ENCODE measurements at places on chromosomes 2 and 18. TPM values are rescaled to one million over a fixed set of nuclear protein-coding genes. Genes with fewer than 3 reads are reported as not detected.

The BBS5 gene
- total RNA-seq = 9.8 TPM

- DNase-seq = no peak
Observed at GRCh38 chr18:42765302-42765701, 350.2 kb downstream of the RIT2 start.

- DNase-seq = no peak
Observed at GRCh38 chr2:181372646-181373040, 84.5 kb upstream of the ITGA4 start.

GRCh38 chr2:125870264-125870663, 785.7 kb upstream of the GYPC start:
- DNase-seq = no peak

- DNase-seq = no peak
Observed at GRCh38 chr2:223042704-223043118, 9.3 kb upstream of the KCNE4 start.

DNA sequence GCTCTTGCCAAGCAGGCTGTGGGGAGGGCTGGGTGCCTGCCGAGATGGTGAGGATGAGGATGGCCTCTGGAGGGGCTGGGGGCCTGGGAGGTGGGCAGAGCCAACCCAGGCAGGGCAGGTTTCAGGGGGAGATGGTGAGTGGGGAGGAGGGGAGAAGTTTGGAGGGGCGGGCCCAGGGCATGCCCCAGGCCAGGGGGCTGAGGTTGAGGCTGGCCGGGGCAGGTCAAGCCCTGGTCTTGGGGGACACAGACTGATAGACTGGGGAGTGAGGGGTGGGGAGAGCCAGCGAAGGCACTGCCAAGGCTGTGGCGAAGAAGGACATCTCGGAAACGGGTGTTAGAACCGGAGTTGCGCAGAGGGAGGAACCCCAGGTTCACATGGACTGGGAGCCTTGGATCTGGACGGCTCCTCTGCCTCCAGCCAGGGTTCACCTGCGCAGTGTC, 12.6 kb downstream of the CAPN10 start:
- peak; percentile 67 for DNase-seq

The CFAP65 gene
- total RNA-seq = not detected

DNA sequence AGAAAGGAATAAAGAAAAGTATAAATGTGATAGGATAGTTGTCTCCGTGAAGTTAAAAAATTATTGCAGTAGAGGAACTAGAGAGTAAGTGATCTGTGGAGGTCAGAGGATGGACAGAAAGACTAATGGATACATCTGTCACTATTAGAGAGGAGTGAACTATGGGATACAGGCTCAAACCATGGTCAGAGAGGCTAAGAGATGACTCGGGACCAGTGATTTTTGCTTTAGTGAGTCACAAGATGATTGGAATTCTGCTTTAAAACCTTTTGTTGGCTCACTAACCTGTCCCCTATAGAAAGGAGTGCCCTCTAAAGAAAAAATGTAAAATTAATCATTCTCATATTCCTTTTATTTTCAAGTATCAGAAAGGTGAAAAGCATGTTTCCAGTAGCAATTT, 30.3 kb downstream of the ALMS1 start:
- DNase-seq = no peak

The TNFAIP6 gene
- total RNA-seq = 4.4 TPM

- no peak for DNase-seq
Observed at GRCh38 chr2:38344813-38345212, 32.3 kb downstream of the ATL2 start.

The ZRANB3 gene
- total RNA-seq = 5.7 TPM

The CYP27C1 gene
- total RNA-seq = 0.29 TPM

DNA sequence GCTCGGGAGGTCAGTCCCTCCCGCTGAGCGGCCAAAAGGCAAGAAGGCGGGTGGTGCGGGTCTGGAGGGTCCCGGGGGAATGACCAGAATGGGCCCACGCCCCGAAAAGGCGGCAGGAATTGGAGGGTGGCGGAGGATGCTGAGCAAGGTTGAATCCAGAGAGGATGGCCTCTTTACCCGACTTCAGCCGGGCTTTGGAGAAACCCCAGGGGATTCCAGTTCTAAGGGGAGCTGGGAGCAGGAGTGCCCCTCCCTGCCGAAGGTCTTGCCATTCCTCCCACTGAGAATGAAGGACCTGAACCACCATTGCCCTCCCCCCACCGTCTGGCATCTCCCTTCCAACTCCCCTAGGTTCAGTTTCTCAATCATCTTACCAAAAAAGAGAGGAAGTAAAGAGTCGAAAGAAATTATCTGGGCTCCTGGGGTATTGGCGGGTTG, 38.9 kb upstream of the ATP6V1B1 start:
- no peak for DNase-seq

Data from posterior vena cava (tissue), 2 donors.